ENCODE measurements at places on chromosomes 13 and 19.
A peak's percentile ranks its signal among the peaks of the same experiment; 100 is the strongest.

GRCh38 chr19:28242317-28242927 lies 970.5 kb downstream of the UQCRFS1 start:
- peak; percentile 59 for DNase-seq

DNA sequence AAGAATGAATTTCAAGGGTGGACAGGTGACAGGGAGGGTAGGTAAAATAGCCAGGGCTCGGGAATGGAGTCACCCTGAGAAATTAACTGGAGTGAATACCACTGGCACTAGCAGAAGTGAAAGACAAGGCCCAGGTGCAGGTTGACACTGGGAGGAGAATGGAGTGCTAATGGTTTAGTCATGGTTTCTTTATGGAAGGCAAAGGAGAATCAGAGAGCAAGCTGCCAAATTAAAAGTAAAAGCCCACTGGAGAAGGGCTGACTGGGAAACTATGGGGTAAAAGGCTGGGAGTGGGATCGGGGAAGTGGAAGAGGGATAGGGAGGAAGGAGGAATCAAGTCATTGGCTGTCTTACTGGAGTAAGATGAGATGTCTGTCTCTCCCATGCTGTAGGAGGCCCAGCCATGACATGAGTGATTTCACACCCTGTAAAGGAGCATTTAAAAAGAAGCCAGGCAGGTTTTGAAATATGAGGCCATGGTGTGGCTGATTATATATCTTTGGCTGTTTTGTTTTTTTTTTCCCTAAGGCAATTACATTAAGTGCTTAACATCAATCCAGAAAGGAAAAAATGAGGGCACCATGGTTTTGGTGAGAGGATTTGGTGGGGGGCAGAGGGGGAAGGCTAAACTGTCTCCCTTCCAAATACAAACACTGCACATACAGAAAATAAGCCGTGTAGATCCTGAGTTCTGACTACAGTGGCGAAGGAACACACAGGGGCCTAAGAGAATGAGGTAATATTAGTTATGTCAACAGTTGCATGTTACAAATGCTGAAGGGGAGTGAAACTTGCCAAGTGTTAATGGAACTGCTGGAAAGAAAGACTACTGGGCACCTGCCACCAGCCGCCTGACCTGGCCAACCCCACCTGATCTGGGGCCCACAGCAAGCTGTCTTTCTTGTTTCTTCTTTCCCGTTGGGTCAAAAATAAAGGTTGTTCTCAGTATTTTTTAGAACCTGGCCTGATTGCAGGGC lies 183.5 kb upstream of the TSC22D1 start:
- no peak for DNase-seq

DNA sequence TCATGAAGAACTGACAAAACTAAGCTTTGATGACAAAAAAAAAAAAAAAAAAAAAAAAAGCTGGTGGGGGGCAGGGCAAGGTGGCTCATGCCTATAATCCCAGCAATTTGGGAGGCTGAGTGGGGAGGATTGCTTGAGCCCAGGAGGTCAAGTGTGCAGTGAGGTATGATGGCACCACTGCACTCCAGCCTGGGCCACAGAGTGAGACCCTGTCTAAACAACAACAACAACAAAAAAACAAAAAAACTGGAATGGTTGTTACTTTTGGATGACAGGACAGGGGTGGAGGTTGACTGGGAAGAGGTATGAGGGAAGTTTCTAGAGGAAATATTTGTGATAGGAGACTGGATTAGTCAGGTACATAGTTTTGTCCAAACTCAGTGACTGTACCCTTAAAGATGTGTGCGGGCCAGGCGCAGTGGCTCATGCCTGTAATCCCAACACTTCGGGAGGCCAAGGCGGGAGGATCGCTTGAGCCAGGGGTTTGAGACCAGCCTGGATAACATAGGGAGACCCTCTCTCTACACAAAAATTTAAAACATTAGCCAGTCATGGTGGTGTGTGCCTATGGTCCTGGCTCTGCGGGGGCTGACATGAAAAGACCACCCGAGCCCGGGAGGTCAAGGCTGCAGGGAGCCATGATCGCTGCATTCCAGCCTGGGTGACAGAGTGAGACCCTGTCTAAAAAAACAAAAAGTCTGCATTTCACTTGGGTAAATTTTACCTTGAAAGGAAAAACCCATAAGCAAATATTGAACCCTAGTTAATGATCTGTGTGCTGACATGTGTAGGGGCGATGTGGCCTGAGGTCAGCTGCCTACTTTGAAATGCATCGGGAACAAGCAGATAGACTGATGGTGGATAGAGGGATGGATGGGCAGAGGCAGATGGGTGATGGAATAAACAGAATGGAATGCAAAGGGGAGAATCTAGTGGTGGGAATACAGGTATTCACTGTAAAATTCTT lies 37.0 kb downstream of the CERS4 start:
- DNase-seq = no peak

DNA sequence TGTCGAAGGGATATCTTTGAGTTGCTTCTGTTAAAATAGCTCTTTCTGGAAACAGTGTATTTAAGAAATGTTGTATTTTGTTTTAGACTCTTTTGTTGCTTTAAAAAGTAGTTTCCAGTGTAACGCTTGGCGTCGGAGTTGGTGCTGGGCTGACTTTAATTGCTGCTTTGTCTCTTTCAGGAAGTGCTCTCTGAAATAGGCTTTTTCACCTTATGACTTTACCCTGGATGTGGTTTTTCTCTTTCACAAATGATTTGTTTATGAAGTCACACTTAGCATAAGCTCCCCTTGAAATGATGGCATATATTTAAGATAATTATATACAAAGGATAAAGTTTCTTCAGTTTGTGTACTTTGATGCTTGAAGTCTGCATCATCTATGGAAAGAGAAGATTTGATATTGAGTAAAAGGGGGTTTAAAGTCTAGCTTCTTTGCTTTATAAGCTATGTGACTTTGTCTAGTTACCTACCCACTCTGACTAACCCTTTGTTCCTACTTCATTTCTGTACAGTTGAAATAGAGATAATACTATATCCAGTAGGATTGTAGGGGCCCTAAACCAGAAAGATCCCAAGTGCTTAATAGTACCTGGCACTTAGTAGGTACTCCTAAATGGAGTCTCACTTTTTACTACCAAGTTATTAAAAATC lies at the start of gene GPR18:
TSS of gene GPR18 (minus strand) at position 170 of the 651 bp plus-strand sequence. CDS start 2,507 bp downstream, outside the sequence.
- no peak for DNase-seq

DNA sequence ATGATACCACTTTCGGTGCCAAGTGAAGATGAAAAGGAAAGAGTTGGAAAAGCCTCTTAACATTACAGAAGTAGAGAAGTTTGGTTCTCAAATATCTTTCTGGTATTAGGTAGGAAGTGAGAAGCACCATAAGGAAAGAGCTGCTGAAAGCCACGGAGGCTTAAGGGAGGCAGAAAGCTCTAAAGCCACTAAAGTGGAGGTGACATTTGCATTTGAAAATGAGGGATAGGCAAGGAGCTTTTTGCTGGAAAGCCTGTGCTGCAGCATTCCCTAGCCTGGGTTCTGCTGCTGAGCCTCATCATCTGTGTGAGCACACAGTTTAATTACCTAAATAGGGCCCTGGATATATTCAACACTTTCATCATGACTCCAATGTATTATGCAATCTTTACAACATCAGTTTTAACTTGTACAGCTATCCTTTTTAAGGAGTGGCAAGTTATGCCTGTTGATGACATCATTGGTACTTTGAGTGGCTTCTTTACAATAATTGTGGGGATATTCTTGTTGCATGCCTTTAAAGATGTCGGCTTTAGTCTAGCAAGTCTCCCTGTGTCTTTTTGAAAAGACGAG lies 315.4 kb downstream of the RBM26 start:
- no peak for DNase-seq

- peak; percentile 12 for DNase-seq
Observed at GRCh38 chr13:69857183-69857821, 250.3 kb upstream of the ATXN8OS start.

GRCh38 chr19:42467183-42467760 lies 24.5 kb upstream of the CXCL17 start:
- peak; percentile 13 for DNase-seq

- no peak for DNase-seq
Observed at GRCh38 chr19:53864308-53864836, 3.3 kb upstream of the MYADM start.

DNA sequence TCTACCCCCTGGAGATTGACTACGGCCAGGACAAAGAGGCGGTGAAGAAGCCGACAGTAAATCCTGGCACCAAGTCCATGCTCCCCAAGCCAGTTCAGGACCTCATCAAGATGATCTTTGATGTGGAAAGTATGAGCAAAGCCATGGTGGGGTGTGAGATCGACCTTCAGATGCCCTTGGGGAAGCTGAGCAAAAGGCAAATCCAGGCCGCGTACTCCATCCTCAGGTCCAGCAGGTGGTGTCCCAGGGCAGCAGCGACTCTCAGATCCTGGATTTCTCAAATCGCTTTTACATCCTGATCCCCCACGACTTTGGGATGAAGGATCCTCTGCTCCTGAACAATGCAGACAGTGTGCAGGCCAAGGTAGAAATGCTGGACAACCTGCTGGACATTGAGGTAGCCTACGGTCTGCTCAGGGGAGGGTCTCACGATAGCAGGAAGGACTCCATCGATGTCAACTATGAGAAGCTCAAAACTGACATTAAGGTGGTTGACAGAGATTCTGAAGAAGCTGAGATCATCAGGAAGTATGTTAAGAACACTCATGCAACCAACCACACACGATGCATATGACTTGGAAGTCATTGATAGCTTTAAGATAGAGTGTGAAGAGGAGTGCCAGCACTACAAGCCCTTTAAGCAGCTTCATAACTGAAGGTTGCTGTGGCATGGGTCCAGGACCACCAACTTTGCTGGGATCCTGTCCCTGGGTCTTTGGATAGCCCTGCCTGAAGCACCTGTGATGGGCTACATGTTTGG lies 24.0 kb upstream of the ANKRD10 start:
- no peak for DNase-seq

DNA sequence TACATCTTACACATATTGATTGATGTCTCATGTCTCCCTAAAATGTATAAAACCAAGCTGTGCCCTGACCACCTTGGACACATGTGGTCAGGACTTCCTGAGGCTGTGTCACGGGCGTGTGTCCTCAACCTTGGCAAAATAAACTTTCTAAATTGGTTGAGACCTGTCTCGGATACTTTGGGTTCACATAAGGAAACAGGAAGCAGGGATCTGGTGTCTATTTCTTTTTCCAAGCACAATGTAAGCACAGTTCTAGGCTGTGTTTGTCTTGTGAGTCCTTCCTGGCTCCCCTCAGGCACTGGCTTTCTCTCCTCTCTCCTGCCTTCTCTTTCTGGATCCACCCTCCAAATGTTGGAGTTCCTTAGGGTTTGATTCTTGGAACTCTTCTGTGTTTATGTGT lies 27.6 kb upstream of the TPT1 start:
- no peak for DNase-seq

DNA sequence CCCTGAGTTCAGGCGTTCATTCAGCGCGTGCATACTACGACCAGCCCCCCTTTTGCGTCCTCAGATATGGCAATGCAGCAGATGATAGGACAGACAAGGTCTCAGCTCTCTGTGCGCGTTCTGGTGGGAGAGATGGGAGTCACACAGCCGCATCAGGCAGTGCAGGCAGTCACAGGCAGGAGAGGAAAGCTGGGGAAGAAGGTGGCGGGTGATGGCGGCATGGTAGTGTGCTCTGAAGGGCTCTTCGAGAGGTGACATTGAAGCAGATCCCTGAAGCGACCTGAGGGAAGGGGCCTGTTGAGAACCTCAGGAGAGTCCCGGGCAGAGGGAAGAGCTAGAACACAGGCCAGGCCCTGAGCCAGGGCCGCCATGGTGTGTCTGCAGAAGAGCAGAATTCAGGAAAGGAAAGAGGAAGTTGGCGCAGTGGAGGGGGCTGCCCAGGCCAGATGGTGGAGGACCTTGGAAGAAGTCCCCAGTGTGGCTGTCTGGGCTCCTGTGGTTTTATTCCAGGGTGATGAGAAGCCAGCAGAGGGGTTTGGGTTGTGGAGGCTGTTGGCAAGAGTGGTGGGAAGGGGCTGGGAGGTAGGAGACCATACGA lies 3.5 kb downstream of the USF2 start:
- no peak for DNase-seq

DNA sequence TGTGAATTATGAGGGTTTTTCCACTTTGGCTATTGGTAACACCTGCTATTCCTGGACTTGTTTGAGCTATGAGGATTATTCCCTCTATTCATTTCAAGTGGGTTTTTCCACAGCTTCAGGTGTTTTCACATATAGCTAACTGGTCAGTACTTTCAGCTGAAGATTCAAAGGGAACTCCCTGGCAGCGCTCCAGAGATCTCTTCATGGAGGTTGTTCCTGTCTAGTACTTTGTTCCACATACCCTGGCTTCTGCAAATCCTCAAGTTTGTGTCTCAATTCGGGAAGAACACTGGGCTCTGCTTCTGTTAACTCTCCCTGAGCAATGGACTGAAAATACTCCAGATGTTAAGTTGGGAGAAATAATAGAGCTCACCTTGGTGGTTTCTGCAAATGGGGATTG lies 5.6 kb upstream of the ZNF607 start:
- DNase-seq = no peak

DNA sequence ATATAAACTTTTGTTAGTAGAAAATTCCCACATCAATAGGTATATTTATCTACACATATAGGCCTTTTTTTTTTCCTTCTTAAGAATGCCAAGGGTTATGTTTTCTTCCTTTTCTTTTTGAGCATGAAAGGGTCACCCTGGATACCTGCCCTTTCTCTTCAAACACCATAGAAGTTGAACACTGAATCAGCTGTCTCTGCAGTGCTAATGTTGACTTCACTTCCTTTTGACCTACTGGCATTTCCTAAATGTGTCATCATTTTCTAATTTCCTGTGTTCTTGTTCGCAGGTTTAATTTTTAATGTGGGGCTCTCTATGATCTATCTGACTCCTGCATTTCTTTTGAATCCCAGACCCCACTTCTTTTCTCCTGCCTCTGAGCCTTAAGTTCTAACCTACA lies 532.0 kb downstream of the GPC6 start:
- DNase-seq = peak; percentile 16

DNA sequence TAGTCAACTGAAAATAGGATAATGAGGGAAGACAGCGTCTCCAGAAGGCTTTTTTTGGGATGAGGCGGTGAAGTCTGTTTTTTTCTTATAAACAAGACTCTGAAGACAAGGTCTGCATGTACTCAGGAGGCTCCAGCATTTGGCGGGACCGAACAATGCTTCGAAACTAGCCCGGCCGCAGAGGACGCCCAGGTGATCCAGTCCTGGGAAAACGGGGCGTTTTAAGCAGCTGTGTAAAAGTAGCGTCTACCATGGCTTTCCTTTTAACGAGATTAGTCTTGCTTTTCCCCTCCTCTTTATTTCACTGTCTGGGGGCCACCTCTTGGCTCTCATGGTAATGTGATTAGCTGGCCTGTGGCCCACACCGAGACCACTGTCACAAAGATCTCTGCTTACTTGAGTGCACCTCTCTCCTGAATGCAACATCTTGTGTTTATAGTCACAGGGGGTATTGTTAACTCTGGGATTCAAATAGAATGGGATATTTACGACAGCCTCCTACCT lies 29.4 kb upstream of the GTF3A start:
- DNase-seq = no peak

GRCh38 chr19:45693106-45693788 lies 781 bp downstream of the QPCTL start:
- peak; percentile 68 for DNase-seq

- DNase-seq = no peak
Observed at GRCh38 chr13:111577956-111578605, 257.6 kb downstream of the TEX29 start.

Data from fibroblast of the aortic adventitia (primary cell).